Stimulated activated CD8-positive, alpha-beta memory T cell treated with anti-CD3 and anti-CD28 coated beads, Interleukin-12 subunit alpha, Interleukin-12 subunit beta, amount 100 ng/mL, for 1 hour (primary cell): ENCODE measurements at places on chromosomes 3 and 15.

GRCh38 chr3:52298149-52299098 lies 10.8 kb downstream of the GLYCTK start:
- no peak for DNase-seq

GRCh38 chr3:156291272-156292123 lies 171.1 kb downstream of the KCNAB1 start:
- DNase-seq, result no peak

- no peak for DNase-seq
These were observed 44.9 kb downstream of the LPP start for GRCh38 chr3:188198760-188199327.

- DNase-seq, result no peak
These were observed 83.1 kb upstream of the RPL32 start for GRCh38 chr3:12924437-12924836.

DNA sequence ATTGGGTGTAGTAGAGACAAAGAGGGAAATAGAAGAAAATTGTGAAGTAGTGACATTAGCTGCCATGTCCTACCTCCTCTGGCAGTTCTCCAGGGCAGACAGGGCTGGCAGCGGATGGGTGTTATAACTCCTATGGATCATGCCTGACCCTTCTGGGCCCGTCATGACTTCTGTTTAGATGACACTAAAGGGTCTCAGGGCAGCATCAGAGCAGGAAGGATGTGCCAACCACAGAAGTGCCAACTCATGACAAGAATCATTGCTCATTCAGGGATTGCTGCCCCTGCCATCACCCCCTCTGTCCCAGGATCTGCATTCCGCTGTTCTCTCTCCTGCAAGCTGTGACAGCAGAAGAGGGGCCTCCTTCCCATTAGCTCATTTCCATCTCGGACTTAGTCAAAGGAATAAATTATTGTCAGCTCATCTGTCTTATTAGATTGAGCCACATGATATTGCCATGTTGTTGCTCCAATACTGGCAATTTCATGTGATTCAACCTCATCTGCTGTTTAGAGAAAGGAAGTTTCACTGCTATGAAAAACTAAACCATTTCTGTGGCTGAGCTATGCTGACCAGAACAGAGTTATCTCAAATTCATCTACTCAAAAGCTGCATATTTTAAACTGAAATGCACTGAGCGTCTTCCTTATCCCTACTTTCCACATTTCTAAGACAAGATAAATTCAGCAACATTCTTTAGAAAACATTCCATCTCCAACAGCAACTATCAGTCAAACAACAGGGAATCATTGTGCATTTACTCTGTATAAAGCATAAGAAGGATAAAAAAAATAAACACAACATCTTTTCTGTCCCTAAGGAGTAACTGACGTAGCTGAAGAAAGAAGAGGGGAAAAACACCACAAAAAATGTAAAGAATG lies 271.6 kb downstream of the FHIT start:
- DNase-seq, result no peak

- peak; percentile 56 for DNase-seq
These were observed 23.5 kb downstream of the ZNF80 start for GRCh38 chr3:114213627-114214541.

- DNase-seq, result no peak
These were observed 1.8 kb upstream of the UBE2E2 start for GRCh38 chr3:23201154-23201838.

- DNase-seq, result no peak
These were observed 13.7 kb upstream of the PRKCD start for GRCh38 chr3:53147151-53147902.

DNA sequence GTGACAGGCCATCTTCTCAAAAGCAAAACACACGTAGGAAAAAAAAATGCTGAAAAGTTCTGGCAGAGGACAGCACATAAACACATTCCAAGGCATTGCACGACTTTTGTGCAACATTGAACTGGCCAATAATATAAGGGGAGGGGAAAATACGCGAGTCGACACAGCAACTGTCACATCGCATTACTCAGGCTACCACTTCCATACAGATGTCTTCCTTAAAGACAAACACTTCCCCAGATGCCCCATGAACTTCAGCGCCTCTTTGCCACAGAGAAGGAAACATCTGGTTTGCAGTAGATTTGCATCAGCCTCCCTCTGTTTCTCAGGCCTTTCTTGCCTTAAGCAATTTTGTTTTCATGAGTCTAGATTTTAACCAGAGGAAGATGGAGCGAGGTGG lies 144.4 kb upstream of the IGF1R start:
- DNase-seq, result no peak

- no peak for DNase-seq
These were observed 15.1 kb upstream of the IQSEC1 start for GRCh38 chr3:13088028-13089006.

DNA sequence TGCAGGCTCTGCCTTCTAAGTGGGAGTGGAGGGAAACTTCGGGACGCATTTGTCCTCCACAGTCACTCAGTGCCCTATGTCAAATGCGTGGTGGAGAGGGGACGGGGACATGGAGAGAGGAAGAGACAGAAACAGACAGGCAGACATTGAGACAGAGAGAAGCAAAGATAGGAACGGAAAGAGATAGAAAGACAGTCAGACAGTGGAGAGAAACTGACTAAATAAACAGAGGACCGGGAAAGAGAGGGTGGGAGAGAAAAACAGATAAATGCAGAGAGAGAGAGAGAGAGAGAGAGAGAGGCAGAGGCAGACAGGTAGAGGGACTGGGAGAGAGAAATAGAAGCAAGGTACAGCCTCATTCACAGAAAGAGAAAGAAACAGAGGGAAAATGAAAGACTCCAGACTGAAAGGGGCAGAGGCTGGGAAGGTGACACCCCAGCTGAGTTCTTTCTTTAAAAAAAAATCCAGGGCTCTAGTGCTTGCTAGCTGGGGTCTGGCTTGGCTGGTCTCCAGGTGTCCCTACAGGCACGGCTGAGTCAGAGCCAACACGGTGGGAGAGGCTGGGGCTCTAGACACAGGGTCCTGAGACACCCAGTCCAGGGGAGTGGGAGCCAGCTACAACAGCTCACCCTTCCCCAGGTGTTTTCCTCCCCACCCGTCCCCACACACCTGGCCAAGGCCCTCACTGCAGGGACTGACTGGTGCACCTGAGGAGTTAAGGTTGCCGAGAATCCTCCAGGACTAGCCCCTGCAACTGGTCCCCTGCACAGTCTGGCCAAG lies 506.1 kb upstream of the PROK2 start:
- DNase-seq, result no peak

DNA sequence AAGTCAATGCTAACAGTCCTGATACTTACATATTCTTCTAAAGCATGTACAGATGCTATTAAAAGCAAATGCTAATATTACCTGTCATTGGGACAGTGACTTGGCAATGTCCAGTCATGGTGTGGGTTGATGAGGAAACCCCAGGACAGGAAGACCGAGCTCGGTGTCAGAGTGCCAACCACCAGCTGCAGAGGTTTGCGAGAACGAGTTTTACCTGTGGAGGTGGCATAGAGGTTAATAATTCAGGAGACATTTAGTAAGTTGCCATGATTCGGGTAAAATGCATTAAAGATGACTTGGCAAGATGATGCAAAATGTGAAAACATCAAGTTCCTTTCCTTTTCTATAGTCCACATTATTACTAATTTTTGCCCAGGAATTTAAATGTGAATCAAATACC lies 94.5 kb downstream of the ABI3BP start:
- DNase-seq, result no peak

- no peak for DNase-seq
These were observed 178.6 kb downstream of the CPNE4 start for GRCh38 chr3:131856171-131856570.

- no peak for DNase-seq
These were observed 197.9 kb downstream of the RYR3 start for GRCh38 chr15:33508703-33509102.
